ENCODE measurements at places on chromosomes 2 and 18.

DNA sequence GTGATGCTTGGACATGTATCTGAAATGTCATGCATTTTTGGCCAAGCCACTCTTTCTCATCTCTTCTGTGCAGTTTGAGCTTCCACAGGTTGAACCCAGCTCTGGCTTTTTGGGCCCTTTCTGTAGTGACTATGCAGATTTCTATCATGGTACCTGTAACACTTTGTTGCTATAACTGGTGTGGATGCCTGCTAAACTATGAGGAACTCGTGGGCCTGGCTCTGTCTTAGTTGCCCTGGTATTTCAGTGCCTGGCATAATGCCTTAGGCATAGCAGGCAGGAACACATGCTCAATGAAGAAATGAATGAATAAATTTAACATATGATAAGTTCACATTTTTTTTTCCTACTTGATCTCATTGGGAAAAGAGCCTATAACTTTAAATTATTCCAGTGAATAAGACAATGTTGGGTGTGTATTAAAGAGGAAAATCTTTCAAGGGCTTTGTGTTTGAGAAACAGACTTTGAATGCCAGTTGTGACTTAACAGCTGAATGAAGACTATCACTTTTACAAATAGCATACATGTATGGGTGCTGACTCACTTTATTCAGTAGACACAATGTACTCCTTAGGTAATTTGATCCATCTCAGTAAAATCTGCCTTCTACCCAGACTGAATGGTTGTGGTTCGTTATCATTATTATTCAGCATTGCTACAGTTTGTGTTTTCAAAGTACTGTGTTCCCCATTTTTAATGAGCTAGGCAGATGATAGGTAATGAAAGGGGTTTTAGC is 86.4 kb upstream of the MAP4K3 start:
- DNase-seq = peak; percentile 81

DNA sequence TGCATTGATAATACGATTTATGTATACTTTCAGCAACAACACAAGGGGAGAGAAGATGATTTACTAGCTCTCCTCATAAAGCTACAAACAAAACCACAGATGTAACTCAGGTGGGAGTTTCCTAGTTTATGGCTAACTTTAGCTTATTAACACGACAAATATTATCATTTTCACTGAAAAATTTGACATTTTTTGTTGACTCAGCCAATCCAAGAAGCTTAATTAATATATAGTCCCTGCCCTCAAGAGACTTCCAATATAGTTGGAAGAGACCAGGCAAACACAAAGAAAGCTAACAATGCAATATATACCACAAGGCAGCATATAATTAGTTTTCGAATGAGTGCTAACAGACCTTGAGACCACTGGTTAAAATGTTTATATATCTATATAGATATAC is 775 bp downstream of the WDR12 start:
- DNase-seq = no peak

DNA sequence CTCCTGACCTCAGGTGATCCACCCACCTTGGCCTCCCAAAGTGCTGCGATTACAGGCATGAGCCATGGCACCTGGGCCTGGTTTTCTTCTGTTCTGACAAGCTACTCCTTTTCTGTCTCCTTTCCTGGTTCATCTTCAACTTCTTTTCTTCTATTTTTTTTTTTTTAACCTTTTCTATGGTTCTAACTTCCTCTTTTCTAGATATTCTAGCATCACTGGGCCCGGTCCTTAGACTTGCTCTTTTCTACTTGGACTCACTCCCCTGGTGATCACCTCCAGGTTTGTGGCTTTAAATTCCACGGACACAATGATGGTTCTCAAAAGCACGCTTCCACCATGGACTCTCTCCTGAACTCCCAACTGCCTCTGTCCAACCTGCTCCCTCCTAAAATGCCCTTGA is 2.0 kb downstream of the EIF2AK2 start:
- no peak for DNase-seq

- no peak for DNase-seq
Observed at GRCh38 chr2:84550916-84551315, 34.6 kb downstream of the DNAH6 start.

DNA sequence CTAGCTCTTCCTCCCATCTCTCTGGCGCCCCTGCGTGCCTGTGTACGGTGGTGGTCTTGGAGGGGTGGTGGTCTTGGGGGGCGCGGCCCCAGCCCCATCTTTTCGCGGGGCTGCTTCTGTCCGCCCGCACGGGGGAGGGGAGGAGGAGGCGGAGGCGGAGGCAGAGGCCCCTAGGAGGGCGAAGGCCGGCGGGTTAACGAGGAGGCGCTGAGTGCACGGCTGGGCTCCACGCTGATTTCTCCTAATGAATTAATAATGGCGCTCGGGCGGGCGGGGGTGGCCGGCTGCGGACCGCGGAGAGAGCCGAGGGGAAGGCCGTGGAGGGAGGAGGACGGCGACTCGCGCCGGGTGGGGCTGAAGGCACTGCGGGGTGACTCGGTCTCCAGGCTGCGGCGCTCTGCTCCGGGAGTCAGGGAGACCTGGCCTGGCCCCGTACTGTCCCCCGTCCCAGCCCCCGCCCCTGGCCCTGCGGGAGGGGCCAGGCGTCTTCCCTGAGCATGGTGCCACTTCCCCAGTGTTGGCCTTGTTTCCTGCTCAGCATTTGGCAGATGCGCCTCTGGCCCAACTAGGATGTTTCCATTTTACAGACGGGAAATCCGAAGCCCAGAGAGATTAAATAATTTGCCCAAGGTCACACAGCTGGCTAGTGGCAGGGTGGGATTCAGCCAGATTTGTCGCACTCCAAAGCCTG is 6.0 kb downstream of the GAREM2 start:
- DNase-seq = peak; percentile 75

GRCh38 chr2:50515638-50516037 is 516.3 kb downstream of the NRXN1 start:
- no peak for DNase-seq

GRCh38 chr18:58674863-58675472 is 3.7 kb downstream of the MALT1 start:
- no peak for DNase-seq

GRCh38 chr2:234747032-234747431 is 204.8 kb upstream of the SH3BP4 start:
- no peak for DNase-seq
